ENCODE measurements at places on chromosomes 6 and 20.
A peak's percentile ranks its signal among the peaks of the same experiment; 100 is the strongest.

GRCh38 chr6:131958095-131958494, 6.9 kb upstream of the CCN2 start:
- DNase-seq, result no peak

GRCh38 chr6:112923940-112924587, 576.9 kb downstream of the RFPL4B start:
- no peak for DNase-seq

DNA sequence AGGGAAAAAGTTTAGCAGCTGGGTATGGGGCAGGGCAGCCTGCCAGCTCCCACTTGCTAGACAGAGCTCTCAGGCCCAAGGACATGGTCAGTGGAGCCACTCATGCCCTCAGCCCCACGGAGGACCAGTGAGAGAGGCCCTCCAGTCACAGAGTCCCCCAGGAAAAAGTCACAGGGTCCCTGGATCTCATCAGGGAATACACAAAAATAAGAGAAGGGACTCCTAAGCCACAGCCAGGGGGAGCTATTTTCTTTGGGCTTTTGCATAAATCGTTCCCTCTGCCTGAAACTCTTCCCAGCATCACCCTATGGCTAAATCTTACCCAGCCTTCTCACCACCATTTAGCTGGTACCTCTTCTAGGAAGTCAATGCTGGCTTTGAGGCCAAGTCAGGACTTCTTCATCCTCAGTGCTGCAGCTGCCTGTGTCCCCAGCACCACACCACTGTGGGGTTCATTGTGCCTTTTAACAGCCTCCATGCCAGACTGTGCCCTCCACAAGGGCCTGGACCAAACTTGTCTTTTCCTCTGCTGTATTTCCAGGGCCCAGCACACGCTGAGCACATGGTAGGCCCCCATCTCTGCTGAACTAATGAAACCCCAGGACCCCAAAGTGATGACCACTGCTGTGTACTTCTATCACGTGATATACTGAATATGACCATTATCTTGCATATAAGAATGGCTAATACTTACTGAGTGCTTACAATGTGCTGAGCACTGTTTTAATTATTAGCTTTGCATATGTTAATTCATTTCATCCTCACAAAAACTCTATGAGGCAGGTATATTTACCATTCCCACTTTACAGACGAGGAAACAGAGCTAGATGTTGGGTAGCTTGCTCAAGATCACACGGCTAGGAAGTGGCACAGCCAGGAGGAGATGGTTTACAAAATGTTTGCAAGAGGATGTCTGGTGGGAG, 2.0 kb downstream of the ZNF335 start:
- DNase-seq, result peak; percentile 38

DNA sequence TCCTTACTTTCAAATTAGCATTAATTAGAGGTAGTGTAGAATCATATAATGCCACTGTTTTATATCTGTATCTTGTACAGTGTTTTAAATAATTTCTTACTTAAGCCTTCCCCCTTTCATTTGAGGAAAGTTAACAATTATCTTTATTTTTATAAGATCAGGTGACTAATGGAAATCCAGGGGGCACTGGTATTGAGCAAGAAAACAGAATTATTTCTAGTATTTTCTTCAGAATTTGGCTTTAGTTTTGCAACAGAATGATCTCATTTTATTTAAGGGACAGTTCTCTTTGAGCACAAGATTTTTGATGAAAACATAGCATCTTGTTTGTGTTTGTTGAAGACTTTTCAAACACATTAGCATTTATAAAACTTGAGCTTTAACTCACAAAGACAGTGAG, 55.9 kb downstream of the RNF217 start:
- DNase-seq, result no peak

- DNase-seq, result peak; percentile 5
Measured at GRCh38 chr20:53622247-53623133, 28.9 kb upstream of the ZNF217 start.

DNA sequence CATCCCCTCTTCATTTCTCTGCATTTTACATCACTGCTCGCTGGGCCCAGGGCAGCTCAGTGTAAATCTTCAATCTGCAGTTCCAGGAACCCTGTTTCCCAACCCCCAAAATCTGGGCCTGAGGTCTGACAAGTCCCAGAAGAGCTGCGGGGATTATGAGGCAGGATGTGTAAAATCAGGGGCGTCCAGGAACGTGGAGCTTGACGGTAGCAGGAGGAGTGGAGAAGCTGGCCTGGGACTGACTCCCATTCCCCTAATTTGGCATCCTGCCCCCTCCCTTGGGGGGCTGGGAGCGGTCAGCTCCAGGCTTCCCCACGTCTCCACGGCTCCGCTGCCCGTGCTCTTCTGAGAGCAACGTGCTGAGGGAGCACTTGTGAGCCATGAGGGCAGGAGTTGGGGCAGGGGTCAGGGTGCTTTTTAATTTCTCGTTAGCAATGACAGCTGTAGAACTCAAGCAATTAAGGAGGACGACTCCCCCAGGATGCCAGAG, 23.4 kb upstream of the VEGFA start:
- no peak for DNase-seq

- no peak for DNase-seq
Measured at GRCh38 chr6:15653581-15653980, 9.2 kb downstream of the DTNBP1 start.

- no peak for DNase-seq
Measured at GRCh38 chr6:28856620-28857005, 67.2 kb downstream of the TRIM27 start.

- DNase-seq, result no peak
Measured at GRCh38 chr6:28729501-28730402, 194.0 kb downstream of the TRIM27 start.

GRCh38 chr6:105401247-105402089, 1.4 kb downstream of the PREP start:
- no peak for DNase-seq

DNA sequence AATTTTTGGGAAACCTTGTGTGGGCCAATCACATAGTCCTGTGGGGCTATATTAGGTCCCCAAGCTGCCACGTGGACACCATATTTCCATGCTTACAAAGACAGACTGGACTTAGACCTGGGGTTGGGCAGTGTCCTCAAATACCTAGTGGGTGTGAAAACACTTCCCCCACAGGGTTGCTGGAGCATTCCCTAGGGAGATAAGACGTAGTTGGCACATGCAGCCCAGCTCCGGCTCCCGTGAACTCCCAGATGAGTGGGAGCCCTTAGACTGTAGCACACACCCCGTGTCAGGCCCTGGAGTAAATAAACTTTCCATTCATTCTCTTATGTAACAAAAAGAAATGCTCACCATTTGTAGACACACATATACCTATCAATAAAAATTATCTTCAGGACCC, 14.2 kb downstream of the KCNG1 start:
- no peak for DNase-seq

- no peak for DNase-seq
Measured at GRCh38 chr6:50868466-50868865, 49.8 kb downstream of the TFAP2B start.

- DNase-seq, result no peak
Measured at GRCh38 chr20:61252601-61253263, 671 bp downstream of the CDH4 start.

DNA sequence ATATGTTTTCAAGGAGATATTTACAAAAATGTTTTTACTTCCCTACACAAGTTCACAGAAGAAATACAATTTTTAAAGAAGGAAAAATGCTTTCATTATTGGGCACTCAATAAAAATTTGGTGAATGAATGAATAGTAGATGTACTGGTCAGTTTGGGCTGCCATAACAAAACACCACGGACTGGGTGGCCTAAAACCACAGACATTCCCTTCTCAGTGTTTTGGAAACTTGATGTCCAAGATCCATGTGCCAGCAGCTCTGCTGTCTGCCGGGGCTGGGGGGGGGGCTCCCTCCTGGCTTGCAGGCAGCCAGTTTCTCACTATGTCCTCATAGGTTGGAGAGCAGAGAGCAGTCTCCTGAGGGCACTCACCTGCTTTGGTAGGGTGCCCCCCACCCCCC, 62.0 kb downstream of the FAM120B start:
- no peak for DNase-seq

DNA sequence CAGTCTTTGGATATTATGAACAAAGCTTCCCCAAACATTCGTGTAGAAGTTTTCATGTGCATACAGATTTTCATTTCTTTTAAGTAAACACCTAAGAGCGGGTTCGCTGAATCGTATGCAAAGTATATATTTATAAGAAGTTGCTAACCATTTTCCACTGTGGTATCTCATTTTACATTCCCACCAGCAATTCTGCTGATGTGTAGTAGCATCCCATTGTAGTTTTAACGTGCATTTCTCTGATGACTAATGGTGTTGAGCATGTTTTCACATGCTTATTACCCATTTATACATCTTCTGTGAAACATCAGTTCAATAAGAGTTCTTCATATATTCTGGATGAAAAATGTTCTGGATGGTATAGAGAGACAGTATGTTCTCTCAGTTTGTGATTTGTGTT, 97.4 kb downstream of the IYD start:
- no peak for DNase-seq

DNA sequence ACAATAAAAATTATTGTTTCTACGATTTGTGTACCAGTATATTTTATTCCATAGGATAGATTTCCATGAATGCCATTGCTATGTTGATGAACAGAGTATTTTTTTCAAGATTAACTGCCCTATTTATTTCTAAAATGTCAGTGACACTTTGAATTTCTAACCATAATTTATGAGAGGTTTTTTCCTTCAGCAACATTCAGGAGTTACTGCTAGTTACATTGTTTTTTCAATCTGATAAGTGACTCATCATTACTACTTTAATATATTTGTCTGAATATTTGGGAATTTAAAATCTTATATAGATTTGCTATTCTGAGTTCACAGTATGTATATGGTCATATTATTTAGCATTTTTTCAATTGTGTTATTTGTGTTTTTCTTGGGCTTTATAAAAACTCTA, 6.0 kb upstream of the OR2B6 start:
- DNase-seq, result no peak

GRCh38 chr20:55269913-55270312, 735.4 kb downstream of the CBLN4 start:
- no peak for DNase-seq

- DNase-seq, result peak; percentile 38
Measured at GRCh38 chr20:59082077-59082740, 39.6 kb upstream of the PRELID3B start.

GRCh38 chr6:131651782-131652181, 14.7 kb downstream of the ENPP3 start:
- DNase-seq, result no peak

DNA sequence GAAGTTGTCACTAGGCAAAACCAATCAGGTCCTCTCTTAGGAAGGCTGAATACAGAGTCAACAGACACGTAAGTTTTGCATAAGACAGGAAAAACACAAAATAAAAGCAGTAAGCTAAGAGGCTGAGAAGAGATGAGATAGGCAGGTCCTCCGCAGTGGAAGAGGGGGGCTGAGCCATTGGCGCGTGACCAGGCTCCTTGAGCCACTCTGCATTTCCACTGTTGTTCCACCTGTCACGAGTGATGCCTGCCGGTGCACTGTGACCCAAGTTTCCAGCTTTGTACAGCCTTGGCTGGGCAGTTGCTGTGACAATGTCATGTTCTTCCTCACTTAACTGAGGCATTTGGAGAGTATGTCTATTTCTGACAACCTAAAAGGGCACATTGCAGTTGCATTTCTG, 58.6 kb downstream of the NUDT3 start:
- no peak for DNase-seq

- no peak for DNase-seq
Measured at GRCh38 chr6:42446370-42446769, 5.4 kb downstream of the TRERF1 start.

DNA sequence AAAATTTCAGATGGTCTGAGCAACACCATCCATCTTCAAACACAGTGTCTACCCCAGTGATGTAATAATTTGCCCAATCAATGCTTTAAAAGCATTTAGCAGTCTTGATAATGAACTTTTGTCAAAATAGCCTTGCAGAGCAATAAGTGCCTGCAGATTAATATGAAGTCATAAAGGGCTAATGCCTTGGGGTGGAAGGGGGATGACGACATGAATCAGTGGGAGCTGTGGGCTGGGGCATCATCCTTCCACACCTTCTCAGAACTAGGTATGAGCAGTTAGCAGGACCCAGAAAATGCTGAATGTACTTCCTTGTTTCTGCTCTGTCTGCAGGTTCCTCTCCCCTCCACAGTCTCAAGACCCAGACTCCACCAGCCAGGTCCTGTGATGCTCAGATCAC, 166.2 kb upstream of the MAFB start:
- DNase-seq, result no peak

- DNase-seq, result no peak
Measured at GRCh38 chr6:71721642-71722041, 164.7 kb upstream of the RIMS1 start.

DNA sequence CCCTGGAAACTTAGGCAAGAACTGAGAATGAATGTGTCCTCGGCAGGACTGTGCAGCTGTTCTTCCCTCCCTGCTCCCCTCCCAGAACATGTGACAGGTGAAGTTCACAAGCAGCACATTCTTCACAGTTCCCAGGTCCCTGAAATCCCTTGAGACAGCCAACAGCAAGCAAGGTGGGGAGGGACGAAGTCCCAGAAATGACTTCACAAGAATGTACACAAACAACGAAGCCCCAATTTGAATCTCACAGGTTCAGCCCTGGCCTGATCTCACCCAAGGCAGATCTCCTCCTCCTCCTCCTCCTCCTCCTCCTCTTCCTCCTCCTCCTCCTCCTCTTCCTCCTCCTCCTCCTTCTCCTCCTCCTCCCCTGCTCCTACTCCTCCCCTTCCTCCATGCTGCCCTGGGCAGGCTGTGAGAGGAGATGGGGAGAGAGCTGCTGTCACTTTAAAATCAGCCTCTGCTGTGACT, 32.4 kb downstream of the WRNIP1 start:
- DNase-seq, result no peak
